Pancreas (tissue), 10 donors: ENCODE measurements at places on chromosomes 4 and X.

DNA sequence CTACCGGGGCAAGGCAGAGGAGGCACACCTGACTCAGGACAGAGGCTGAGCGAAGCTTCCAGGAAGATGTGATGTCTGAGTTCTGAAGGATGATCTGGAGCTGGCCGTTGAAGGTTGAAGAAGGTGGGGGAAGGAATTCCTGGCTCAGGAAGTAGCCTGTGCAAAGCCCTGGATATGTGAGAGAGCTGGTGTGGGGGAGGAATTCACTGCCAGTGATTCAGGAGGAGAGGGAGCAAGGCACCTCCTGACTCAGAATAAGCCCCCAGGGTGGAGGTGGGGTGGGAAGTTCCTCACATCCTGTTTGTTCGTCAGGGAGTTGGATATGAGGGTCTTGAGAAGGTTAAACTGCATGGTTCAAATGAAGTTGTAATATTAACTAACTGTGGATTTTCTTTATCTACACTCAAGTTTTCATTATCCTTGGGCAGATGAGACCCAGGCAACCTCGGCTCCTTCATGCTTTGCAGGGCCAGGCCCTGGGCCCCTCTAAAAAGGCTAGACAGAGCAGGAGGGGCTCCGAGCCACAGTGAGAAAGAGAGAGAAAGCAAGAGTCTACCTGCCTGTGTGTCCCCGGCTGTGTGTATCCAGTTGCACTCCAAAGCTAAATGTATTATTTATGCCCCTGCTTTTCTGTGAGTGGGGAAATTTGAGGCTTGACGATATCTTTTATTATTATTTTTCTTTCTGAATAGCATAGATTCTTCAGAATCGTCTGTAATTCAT is 7.1 kb downstream of the NHSL2 start:
- DNase-seq: no peak

GRCh38 chrX:5876984-5877596 is 351.6 kb downstream of the NLGN4X start:
- peak; percentile 20 for DNase-seq

- no peak for DNase-seq
Measured at GRCh38 chr4:47533689-47534347, 48.7 kb downstream of the ATP10D start.

- no peak for DNase-seq
Measured at GRCh38 chr4:159358226-159358625, 255.3 kb downstream of the RAPGEF2 start.

GRCh38 chr4:59818656-59819055 is 1381.5 kb upstream of the ADGRL3 start:
- no peak for DNase-seq

- no peak for DNase-seq
Measured at GRCh38 chr4:164012396-164013027, 518.0 kb downstream of the TMA16 start.

DNA sequence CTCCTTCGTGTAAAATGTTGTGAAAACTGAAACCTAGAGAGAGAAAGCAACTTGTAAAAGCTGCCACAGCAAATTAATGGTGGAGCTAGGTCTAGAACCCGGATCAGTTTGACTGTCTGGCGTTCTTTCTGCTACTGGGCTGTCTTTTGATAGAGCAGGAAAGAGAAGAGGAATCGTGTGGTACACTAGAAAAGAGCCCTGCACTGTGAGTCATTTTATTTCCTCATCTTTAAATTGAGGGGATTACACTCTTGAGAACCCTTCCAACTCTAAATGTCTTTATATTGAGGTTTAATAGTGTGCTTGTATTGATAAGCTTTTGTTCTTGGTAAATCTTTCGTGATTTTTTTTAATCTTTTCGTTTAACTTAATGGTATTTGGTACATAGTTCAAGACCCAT is 4.3 kb downstream of the WDR44 start:
- no peak for DNase-seq

- no peak for DNase-seq
Measured at GRCh38 chr4:74109116-74109869, 10.3 kb upstream of the CXCL2 start.

DNA sequence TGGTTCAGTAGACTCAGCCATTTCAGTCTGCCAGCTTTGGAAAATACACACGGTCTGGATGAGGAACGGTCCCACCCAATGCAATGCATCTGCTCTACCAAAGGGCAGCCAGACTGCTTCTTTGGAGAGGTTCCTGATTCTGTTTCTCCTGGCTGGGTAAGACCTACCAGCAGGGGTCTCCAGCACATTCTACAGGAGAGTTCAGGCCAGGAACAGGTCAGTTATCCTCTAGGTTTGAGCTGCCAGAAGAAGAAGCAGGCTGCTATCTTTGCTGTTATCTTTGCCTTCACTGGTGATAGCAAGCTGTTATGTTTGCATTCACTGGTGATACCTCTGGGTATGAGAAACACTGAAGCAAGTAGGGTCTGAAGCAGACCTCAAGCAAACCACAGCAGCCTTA is 45.5 kb upstream of the PBDC1 start:
- no peak for DNase-seq

DNA sequence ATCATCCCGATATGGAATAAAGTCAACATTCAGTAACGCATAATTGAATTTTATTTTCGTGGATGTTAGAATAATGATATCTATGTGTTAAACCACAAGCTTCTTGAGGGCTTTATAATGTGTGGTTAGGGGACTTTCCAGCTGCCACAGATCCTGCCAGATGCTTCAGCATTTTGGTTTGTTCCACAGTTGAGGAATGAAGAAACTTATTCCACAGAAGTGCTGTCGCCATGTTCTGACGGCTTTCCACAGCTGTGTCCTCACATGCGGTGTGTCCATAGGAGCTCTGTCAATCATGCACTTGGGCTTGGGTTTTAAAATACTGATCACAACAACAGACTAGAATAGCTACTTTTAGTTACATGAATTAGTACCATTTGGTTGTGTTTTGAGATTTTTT is 411.9 kb downstream of the TRIML1 start:
- DNase-seq: no peak
